ENCODE measurements at places on chromosomes 6 and 20.

GRCh38 chr6:127793396-127793795 is 107.5 kb downstream of the THEMIS start:
- no peak for DNase-seq

- DNase-seq, result no peak
These were observed 223.7 kb downstream of the GMDS start for GRCh38 chr6:2021713-2022125.

DNA sequence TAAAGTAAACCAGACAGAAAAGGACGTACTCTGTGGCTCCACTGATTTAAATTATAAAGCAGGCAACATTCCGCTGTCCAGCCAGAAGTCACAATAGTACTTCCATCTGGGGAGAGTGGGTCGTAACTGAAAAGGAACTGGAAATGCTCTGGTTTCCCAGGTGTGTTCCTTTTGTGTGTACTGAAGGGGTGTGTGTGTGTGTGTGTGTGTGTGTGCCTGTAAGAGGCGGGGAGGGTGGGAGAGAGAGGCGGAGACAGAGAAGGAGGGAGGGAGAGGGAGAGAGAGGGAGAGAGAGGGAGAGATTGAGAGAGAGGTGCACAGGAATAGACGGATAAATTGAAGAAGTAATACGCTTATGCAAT is 178.4 kb upstream of the ZNF184 start:
- DNase-seq, result no peak

DNA sequence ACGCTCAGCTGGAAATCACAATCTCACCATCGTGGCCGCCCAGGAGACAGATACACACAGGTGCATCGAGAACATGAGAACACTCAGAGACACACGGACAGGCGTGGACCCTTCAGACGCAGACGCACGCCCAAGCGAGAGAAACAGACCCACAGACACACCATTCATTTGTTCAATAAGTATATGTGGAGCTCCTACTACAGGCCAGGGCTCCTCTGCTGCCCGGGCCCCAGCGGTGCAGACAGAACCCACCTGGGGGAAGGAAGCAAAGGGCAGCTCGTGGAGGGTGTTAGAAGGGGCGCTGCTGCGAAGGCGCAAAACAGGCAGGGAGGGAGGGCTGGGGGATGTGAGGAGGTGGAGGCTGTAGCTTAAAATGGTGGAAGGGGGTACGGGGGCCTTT is 39.2 kb downstream of the SRC start:
- DNase-seq, result no peak

- DNase-seq, result no peak
These were observed 171.1 kb downstream of the PREX1 start for GRCh38 chr20:48656661-48657211.

DNA sequence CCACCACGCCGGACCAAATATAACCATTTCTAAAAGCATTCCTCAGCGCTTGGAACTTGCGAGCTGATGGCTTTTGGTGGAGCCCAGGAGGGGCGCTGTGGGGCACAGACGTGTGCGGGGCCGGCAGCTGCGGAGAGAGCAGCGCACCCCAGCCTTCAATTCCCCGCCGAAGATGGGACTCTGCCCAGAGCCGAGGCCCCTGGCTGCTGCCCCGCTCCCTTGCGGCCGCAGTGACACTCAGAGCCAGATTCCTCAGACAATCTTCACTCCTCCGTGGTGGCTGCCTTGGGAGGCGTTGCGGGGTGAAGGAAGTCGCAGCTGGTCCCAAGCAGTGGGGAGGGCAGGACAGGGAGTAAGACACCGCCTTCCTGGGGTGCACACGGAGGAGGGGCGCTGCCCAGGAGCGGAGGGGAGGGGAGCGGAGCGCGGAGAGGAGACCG is 87.7 kb downstream of the TMEM242 start:
- DNase-seq, result no peak

- DNase-seq, result no peak
These were observed 30.6 kb downstream of the EFCAB8 start for GRCh38 chr20:32889281-32889680.

DNA sequence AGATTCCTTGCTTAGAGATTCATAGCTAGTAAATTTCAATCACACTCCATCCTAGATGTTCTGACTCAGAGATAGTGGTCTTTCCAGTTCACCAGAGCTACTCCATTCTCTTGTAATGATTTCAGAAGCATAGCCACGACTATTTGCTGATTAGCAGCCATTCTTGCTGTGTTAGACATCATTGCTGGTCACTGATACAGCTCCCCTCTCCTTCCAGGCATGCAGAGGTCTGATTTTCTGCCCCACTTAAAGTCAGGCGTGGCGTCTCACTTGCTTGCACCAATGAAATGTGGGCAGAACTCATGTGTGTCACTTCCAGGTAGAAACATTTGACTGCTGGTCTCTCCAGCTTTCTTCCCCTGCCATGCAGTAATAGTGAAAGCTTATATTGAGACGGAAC is 168.9 kb upstream of the JARID2 start:
- DNase-seq, result no peak

DNA sequence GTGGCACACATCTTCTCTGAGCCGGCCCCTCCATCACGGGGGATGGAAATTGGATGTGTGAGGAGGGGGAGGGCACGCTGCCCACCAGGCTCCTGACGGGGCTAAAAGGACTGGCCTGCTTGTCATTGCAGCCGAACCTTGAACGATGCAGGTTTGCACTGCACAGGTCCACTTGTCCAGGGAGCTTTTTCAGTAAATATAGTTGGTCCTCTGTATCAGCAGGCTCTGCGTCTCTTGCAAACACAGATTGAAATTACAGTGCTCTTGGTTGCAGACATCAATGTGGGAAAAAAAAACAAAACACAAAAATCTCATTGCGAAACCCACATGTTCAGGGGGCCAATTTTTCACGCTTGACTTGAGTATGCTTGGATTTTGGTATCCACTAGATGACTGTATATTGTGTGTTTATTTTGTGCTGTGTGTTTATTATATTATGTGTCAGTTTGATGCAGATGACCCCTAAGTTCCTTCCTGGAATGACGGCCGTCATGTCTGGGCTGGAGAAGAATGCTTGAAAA is 29.2 kb downstream of the ERMARD start:
- DNase-seq, result no peak

GRCh38 chr6:41232667-41233066 is 4.5 kb downstream of the TREML4 start:
- no peak for DNase-seq

DNA sequence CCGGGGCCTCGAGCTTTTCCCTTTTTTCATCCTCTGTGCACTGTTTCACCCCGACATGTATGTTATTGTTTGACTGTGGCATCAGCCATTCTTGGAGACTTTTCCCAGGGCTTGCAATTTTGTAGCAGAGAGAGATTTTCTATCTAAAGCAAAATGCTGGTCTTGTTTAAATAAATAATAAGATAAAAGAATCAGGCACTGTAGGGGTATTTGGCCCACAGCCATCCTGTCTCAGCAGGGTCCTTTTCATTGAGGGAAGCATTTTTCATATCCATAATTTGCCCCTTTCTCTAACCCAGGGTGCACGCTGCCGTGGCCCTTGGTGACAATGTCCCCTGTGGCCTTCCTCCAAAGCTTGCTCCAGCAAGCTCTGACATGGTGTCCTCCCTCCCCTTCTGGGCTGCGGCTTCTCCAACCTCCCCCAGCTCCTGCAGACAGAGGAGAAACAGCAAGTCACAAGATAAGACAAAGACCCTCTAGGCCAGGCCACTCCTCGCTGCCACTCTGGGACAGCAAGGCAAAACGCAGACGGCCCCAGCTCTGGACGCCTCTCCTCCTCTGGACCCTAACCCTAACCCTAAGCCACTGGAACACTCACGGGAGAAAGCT is 117.6 kb downstream of the MYLK4 start:
- no peak for DNase-seq

DNA sequence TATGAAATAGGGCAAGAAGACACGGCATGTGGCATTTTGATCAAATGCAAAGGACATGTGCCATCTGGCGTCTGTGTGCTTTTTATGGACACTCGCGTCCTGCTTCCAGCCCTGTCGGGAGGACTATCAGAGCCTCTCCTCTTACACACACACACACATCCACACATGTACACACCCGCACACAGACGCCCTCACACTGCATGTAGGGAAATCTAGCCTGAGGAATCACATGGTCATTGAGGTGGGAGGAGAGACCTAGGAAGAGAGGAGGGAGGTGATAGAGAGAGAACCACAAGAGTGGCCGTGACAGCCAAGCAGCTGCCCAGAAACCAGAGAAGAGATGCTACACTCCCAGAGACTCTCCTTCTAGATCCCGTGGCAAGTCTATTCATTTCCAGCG is 105.9 kb upstream of the CDYL start:
- DNase-seq, result no peak

DNA sequence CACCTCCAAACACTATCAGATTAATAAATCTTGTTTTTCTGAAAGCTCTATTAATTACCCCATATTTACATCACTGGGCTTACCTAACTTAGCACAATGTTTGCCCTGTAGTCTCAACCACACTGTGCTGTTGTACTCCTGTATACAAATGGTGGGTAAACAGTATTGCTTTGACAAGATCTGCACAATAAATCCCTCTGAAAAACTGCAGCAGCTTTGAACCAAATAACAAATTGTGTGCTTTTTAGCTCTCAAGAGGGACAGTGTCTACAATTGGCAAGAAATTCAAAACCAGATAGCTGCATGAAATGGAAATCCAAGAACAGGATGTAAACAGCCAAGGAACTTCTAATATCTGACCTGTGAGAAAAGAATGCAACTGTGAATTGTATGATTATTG is 10.4 kb downstream of the KIF6 start:
- DNase-seq, result no peak

GRCh38 chr6:106290954-106291353 is 34.6 kb downstream of the ATG5 start:
- DNase-seq, result no peak

DNA sequence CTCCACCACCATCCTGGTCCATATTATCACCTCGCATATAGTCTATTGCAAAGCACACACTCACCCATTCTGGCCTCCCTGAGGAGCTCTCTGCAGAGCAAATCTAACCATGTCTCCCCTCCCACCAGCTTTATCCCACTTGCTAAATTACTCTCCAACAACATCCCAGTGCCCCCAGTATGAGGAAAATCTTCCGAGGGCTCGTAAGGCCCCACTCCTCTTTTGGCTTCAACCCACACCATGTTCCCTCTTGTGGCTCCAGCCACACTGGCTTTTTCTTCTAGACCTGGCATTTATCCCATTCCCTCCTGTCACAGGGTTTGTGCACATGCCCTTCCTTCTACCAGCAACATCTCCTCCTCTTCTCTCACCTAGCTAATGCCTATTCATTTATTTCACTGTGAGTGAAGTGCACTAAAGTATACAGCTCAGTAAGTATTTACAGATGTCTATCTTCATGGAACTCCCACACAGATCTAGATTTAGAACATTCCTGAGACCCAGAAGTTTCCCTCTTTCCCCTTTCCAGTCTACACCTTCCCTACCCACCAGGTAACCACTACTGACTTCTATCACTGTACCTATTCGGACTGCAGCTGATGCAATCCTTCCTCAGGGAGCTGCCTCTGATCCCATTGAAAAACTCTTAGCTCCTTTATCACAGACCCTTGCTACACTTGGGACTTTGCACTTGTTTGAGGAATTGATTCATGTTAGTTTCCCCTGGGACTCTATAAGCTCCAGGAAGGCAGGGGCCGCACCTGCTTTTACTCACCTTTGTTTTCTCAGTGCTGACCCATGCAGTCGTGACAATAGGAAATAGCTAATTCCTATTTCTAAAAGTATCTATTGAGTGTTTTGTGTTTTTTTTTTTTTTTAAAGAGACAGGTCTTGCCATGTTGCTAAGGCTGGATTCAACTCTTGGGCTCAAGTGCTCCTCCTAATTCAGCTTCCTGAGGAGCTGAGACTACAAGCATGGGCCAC is 15.5 kb downstream of the MRPL14 start:
- no peak for DNase-seq

- no peak for DNase-seq
These were observed 63.2 kb upstream of the TMEM181 start for GRCh38 chr6:158496700-158497099.

DNA sequence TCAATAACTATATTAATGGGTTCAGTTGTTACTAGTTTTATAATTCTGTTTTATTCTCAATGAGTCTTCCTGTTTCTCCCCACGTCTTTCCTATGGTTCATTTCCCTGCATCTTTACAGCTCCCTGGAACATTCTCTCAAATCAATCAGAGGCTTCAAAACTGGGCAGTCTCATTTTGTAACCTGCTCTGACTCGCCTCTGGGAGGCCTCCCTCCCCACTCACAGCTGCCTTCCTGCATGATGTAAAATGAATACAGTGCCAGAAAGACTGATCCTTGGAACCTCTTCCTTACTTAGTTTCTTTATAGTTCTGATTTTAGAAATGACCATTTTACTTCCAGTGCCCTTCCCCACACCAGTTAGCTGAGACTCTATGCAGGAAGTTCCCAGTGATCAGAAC is 103.9 kb downstream of the ESR1 start:
- no peak for DNase-seq

GRCh38 chr6:7624796-7625710 is 35.1 kb downstream of the SNRNP48 start:
- no peak for DNase-seq

GRCh38 chr6:130788954-130789353 is 38.3 kb upstream of the SMLR1 start:
- no peak for DNase-seq

- DNase-seq, result no peak
These were observed 30.1 kb downstream of the CITED2 start for GRCh38 chr6:139344186-139344963.

DNA sequence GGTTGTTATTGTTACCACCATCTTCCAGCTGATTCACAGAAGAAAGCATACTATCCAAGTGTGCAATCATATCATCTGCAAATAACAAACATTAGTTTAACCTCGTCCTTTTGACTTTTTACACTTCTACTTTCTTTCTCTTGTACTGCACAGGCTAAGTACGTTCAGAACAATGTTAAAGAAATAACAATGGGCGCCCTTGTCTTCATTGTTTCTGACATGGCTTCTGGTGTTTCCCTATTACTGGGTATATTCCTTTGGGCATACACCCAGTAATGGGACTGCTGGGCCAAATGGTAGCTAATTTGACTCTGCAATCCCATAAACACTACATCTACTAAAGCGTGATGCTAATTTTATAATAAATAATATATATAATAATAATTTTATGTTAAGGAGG is 146.7 kb downstream of the GJA10 start:
- no peak for DNase-seq

DNA sequence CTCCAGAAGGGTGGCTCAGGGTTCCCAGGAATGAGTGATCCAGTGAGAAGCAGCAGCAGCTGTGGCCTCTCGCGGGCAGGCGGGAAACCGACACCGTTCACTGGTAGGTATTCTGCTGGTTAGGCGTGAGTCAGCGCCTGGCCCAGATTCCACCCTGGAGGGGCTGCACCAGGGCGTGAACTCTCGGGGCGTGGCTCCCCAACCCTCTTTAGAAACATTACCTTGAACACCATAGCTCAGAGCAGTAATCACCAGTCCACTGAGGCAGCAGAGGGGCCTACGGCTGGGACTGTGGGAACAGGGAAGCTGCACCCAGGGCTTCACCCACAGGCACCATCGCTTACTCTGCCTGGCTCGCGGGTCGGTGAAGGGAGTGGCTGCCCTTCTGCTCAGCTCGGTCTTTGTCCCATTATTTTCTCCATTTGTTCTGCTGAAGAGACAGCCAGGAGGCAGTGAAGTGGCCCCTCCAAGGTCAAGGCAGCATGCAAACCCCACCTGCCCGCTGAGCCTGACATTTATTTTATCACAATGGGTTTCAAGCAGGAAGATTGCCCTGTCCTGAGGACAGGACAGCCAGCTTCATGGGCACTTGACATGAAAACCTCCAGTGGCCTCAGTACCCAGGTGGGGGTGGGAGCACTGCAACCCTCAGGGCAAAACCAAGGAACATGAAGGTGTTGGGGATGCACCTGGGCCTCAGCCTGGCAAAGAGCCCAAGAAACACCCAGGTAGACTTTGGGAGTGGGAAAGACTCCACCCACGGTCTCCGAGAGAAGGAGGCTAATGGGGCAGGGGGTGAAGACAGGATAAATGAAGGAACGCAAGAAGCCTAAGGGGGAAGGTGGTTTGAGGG is 51.0 kb upstream of the CD93 start:
- no peak for DNase-seq

Measured in activated gamma-delta T cell treated with anti-CD3 and anti-CD28 coated beads, Interleukin-2, amount 50 U/mL, for 16 hours (primary cell).